ENCODE measurements at places on chromosomes 6 and 20.

GRCh38 chr20:41054070-41054846 lies 25.6 kb downstream of the TOP1 start:
- DNase-seq = no peak

- no peak for DNase-seq
Observed at GRCh38 chr6:145506136-145506535, 229.2 kb downstream of the EPM2A start.

- DNase-seq = no peak
Observed at GRCh38 chr6:155850408-155850841, 394.8 kb upstream of the NOX3 start.

- DNase-seq = no peak
Observed at GRCh38 chr20:23234311-23235078, 116.1 kb upstream of the NXT1 start.

DNA sequence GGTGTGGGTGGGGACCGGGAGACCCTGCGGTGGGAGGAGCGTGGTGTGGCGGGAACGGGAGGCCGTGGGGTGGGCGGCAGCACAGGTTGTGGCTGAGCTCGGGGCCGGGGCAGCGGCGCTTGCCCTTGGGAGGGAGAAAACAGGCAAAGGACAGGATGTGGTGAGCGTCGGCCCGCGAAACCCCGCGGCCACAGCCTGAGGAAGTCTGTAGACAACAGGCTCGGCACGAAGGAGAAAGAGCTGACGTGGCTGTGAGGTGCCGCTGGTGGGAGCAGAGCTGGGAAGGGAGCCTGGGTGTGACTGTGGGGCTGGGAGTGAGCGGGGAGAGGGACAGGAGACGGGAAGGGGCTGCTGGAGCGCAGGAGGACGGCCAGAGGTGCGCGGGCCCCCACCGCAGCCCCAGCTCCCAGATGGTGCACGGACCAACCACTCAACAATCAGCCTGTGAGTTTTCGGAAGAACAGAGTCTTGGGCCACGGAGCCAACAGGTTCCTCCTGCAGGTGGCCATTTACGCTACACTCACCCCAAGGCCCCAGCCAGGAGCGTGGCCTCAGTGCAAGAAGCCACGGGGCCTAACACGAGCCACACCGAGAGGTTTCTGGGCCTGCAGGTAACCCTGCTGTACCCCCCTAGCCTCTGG lies 202.8 kb downstream of the DLL1 start:
- no peak for DNase-seq
